ENCODE measurements at places on chromosomes 7 and 10.

DNA sequence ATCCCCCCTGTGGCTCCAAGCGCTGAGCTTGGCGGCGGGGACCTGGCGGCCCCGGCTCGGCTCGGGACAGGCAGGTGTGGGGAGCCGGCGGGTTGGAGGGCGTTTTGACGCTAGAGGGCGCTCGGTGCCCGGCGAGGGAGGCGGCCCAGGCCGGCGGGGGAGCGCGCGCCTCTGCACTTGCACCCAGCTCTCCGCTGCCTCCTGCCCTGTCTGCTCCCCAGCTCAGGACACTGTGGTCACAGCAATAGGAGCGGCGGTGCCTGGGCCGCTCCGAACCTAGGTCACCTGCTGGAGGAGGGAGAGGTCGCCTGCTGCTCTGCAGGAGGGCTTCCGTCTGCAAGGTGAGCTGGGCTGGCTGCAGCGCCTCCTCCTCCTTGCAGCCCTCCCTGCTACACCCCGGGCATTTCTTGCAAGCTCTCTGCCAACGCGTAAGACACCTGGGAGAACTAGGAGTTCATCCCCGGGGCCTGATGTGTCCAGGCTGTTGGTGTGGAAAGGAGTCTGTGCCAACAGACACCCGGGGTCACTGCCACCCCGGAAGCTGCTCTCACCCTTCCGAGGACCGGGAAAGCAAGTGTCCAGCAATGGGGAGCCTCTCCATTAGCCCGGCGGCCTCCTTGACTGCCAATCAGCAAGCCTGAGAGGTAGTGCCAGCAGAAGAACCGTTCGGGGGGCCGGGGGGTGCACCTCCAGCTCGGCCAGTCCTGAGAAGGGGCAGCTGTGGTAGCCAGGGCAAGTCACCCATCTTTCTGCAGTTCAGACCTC is 620.4 kb downstream of the GALNT17 start:
- no peak for DNase-seq

DNA sequence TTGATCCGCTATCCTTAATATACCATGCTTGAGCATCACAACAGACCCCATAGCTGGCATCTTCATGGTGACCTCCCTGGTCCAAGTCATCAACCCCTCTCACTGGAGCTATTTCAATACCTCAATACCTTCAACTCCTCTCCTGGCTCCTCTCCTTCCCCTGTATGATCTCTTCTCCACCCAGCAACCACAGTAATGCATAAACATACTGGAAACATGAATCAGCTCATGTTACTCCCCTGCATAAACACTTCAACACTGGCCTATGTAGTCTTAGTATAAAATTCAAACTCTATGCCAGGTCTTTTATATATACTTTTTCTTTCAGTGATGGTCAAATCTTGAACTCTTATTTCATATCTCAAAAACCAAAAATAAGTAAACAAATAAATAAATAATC is 31.8 kb upstream of the TMEM273 start:
- no peak for DNase-seq

DNA sequence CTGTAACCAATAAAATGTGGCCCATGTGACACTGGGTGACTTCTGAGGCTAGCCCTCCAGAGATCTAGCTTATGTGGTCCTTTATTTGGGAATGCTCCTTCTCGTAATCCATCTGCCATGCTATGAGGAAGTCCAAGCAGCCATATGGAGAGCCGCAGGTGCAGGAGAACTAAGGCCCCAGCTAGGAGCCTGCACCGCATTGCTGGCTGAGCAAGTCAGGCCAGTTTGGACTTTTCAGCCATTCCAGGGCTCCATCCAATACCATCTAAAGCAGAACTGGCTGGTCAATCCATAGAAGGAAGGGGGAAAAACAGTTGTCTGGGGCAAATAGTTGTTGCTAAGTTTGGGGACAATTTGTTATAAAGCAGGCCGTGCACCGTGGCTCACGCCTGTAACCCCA is 32.6 kb downstream of the KLRG2 start:
- DNase-seq, result no peak

GRCh38 chr7:138154661-138155060 is 78.4 kb downstream of the AKR1D1 start:
- DNase-seq, result no peak

GRCh38 chr7:29723599-29723998 is 82.7 kb upstream of the WIPF3 start:
- peak; percentile 55 for DNase-seq

DNA sequence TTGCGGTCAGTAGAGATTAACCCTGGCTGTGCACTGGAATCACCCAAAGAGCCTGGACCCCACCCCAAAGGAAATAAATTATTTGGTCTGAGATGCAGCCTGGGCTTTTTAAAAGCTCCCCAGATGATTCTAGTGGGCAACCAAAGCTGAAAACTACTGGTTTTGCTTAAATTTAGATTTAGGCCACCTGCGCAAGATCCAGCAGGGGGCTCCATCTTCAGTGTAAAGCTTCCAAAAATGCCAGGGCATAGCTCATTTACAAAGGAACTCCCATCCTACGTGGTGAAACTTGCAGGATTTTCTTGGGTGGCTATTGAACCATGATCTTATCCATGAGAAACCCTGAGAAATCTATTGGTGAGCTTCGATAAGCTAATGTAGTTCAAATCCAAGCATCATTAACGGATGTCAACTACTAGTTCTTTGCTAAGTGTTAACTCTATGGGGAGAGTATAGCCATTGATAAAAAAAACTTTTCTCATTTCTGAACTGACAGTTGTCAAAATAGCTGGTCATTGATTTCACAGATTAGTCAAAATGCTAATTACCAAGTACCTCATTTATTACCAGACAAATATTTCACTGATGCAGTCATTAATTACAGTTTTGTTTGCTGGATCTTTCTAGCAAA is 315.3 kb downstream of the LHFPL3 start:
- no peak for DNase-seq

GRCh38 chr10:73650537-73651331 is 5.1 kb downstream of the SYNPO2L start:
- DNase-seq, result no peak

- DNase-seq, result peak; percentile 38
Observed at GRCh38 chr7:26409661-26410547, 118.2 kb downstream of the SNX10 start.

DNA sequence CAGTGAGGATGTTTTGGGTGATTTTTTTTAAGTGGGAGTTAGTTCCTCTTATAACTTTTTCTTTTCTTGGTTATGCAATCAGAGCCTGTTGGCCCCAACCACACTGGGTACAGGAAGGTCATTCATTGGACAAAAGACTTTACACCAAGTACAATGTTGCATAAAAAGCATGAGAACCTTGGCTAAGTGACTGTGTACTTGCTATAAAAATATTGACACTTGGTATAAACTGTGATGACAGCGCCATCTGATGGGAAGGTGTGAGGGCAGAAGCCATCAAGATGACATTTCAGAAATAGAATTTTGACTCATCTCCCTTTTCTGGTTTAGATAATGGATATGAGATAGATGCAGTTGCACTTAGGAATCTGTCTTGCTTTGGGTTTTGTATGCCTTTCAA is 126.4 kb upstream of the CCDC6 start:
- no peak for DNase-seq

DNA sequence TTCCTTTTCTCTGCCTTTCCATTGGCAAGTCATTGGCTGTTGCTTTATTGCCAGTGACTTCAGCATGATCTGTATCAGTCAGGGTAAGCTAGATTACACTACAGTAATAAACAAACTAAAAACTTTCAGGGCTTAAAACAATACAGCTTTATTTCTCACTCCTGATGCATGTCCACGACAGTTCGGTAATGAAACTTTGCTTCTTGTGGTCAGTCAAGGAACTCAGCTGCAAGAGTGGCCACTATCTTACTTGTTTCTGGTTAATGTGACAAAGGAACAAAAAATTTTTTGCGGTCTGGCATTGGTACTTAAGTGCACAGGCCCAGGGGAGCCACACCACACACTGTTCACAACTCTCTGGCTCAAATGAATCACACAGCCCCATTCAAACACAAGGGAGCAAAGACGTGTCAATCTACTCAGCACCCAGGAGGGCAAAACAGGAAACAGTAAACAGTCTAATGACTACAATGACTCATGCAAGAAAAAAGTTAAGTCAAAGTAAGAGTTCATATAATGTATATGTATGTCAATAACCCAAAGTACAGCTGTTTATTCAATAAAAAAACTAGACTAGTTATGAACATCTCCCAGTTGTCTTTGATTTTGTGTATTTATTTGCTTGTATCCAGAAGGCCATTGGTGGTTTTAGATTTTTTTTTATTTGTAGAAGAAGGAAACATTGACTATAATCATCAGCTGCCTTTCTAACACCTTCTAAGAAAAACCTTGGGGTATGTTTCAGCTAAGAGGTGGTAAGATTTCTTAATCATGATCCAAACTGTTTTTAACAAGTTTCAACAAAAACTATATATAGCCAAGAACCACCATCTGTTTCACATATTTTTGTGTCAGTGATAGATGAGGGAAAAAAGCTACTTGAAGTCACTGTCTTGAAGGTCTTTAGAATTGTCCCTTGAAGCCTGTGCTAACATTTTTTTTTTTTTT is 134.4 kb upstream of the FAM3C start:
- DNase-seq, result no peak

GRCh38 chr10:124142960-124143359 is 49.6 kb upstream of the CHST15 start:
- DNase-seq, result no peak

DNA sequence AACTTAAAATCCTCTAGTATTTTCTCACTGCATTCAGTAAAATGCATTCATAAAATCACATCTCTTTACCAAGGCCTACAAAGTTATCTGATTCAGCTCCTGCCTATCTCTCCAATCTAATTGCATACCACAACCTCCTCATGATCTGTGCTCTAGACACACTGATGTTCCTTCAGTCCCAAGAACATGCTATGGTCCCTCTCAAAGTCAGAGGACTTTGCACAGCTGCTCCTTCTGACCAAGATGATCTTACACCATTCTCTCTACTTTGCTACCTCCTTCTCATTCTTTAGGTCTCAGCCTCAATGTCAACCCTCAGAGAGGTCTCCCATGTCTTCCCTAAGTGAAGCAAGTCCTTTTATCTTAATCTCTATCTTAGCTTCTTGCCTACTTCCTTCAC is 45.5 kb downstream of the CAV1 start:
- DNase-seq, result no peak

DNA sequence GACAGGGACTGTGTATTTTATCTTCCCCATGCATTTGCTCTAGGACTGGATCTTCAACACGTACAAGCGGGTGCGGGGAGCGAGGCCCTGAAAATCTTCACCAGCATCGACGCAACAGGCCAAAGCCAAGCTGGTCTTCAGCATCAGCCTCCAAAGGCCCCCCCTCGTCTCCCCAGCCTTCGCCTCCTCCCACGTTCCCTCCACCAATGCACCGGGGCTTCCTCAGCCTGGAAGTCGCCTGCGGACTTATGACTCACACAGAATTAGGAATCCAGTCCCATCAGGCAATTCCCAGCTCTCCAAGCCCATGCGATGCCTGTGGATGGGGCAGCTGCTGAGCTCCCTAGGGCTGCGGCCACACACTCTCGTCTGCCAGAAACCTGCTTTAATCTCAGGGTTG is 36.3 kb upstream of the RNF32 start:
- no peak for DNase-seq

GRCh38 chr7:129951226-129952085 is 1.3 kb downstream of the UBE2H start:
- peak; percentile 45 for DNase-seq

DNA sequence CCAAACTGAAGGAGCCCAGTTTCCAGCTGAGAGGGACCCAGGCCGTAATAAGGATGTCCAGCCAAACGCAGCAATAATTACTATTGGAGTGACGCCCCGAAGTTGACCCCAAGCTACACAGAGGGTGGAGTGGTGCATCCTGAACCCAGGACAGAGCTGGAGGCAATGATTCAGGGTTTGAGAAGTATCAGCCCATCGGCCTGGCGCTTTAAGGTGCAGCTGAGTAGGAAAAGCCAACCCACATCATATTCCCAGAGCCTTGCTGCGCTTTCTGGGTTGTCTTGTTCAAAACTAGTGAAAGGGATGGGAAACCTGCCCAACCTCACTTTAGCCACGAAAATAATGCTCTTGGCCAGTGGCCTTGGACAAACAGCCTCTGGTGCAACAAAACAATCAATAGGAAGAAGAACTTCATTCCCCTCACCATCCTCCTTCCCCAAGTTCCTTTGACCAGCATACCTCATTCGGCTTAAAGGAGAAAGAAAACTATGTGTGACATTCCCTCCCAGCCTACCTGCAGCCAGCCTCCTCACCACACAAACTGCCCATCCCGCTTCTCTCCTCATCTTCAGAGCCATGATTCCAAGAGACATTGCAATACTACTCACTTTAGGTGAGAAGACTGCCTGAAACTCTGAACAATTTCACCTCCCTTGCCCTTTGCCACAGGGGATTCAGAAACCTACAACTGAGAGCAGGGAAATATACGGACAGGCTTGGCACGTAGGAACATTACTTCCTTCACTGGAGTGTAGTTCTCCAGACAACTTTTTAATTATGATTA is 217.2 kb upstream of the MKLN1 start:
- no peak for DNase-seq

GRCh38 chr10:99573790-99574189 is 41.0 kb downstream of the NKX2-3 start:
- no peak for DNase-seq

- DNase-seq, result no peak
Observed at GRCh38 chr7:91345449-91345848, 81.2 kb downstream of the FZD1 start.

DNA sequence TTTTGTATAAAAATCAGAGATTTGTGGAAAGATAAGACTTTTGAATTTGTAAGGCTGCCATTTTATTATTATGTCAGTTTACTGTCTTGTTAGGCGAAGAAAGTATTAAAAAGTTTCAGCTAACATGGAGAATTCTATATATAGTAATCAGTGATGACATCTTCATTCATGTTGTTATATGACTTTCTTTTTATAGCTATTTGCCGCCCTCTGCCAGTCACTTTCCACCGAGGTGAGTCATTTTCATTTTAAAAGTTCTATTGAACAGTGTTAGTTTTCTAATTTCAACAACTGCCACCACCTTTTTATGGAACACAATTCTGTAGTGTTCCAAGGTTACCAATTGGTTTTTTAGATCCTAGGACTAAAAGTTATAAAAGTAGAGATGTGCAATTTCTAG is 11.8 kb downstream of the CUTC start:
- DNase-seq, result no peak

DNA sequence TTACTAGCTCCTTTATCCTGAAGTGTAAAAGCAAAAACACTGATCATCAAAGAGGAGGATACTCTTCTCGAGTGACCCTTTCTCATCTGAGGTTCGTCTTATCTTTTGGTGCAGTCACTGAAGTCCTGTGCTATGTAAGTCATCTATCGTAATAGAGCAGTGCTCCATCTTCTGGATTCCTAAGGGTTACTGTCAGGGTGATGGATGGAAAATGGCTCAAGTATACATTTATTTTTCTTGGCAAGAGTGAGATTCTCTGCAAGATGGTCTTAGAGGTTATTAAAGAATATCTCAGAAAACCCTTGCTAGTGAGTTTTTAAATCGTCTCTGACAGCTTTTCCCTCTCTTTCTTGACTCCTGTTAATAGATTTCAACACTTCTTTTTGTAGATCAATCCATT is 12.4 kb downstream of the PRKG1 start:
- no peak for DNase-seq

DNA sequence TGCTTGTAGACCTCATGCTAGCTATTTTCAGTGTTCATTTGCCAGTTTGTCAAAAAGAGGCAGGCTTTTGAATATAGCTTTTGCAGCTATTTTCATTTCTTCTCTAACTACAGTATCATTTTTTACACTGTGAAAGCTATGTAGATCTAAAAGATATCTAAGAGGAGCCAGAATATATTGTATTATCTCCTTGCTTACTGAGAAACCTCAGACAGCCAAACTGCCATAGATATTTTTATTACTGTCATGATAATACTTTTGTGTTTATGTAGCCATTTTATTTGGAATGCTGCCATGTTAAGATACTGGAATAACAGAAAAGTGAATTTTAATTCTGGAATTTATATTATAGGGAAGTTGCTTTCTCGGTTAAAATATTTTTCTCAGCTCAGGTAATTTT is 37.2 kb downstream of the ANKIB1 start:
- DNase-seq, result no peak
